ENCODE measurements at places on chromosomes 4 and X. TPM values are rescaled to one million over a fixed set of nuclear protein-coding genes. Genes with fewer than 3 reads are reported as not detected.

DNA sequence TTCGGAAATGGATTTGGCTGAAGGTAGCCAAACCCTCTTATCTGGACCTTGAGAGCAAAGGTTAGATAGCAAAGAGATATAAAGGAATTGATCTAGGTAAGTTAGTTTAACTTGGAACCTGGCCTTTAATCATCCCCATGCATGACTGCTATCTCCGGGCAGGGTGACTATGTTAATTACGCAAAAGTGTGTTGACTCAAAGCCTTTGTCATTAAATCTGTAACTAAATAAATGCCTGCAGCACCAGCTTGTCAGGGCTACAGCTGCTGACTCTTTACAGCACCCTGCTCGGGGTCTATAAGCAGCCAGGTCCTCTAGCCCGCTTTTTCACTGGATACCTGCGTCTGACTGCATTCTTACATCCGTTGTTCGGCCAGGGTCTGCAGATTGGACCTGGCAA is 201.7 kb downstream of the TBCK start:
- no peak for DNase-seq

- no peak for DNase-seq
Observed at GRCh38 chr4:101309925-101310324, 37.4 kb downstream of the PPP3CA start.

DNA sequence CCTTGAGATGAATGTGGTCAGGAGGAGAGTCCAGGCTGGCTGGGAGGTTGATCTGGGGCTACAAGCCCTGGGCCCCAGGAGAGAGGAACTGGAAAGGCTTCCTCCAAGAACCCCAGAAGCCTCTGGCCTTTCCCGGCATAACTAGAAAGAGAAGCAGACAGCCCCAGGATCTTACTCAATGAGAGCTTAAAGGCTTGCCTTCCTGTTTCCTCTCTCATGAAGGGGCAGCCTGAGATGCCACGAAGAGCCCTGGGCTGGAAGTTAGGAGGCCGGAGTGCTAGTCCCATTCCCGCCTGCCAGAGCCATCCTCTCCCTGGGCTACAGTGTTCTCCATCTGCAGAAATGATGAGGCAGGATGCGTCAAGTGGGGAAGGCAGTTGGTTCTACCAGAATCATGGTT is 20.1 kb upstream of the XPNPEP2 start:
- DNase-seq = no peak

Gene CHST7
- total RNA-seq = 33.6 TPM
